NCI-H2081 (cell line): ENCODE measurements at places on chromosomes 7 and 10.

DNA sequence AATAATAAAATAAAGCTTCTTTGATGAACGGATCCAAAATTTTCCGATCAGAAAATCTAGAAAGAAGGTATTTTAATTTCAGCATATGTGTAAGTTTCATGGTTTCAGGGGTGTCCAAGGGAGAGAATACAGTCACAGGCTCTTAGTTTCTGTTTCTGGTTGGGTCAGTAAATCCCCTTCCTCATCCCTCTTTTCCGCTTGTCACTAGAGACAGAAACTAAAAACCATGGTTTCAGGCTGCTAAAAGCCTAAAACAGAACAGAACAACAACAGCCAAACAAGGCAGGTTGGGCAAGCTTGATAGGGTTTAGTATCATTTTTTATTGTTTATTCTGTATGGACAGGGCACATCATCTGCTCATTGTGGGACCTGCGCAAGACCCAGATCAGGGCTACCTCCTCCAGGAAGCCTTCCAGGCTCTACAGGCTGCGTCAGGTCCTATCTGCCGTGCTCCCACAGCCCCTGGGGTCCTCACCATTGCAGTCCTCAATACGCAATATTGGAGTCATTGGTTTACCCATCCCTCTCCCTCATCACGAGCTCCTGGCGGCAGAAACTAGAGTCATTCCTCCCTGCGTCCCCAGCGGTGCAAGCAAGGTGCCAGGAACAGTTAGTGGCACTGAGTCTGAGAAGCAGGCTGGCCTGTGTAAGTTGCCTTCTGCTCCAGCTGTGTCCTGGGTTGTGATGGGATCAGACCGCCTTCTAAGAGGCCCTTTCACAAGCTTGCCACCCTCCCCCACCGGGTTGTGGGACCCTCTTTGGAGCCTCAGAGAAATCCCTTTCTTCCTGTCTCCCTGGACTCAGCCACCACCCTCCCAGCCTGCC lies 70.2 kb upstream of the CUX1 start:
- DNase-seq, result no peak

- no peak for DNase-seq
Measured at GRCh38 chr7:155848691-155849669, 36.7 kb upstream of the SHH start.

DNA sequence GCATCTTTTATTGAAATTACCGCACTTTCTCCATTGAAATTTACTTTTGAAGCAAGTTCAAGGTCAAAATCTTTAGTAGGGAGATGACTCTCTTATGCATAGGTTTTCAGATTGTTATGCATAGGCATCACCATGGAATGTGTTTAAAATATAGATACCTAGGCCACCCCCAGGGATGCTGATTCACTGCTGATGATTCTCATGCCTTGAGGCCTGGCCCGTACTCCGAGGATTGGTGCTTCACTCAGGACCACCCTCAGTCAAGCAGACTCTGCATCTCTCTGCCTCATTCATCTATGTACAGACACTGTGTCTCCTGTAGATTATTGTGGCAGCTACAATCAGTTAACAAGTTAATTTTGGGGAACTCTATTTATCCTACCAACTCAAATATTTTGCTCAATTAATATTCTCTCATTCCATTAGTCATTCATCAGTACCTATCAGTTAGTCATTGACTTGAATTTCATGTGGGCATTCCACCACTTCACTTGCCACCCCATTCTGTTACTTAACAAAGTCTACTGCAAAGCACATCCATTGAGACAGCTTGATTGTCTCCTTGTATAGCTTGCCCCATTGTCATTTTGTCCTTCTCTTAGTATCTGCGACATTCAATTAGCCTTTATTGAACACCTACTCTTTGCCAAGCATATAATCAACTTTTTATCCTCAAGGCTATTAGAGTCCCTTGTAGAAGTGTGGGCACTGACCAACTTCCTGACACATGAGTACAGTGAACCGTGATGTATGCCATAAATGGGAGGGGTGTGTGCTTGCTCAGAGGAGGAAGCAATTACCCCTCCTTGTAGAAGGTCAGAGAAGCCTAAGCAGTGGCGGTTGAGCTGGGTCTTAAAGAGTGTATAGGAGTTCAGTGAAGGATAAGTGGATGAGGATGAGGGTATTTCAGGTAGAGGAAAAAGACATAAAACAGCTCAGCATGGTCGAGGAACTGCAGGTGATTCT lies 255.6 kb upstream of the BMPER start:
- DNase-seq, result no peak

- no peak for DNase-seq
Measured at GRCh38 chr7:44285561-44285960, 39.8 kb downstream of the CAMK2B start.

- no peak for DNase-seq
Measured at GRCh38 chr10:98446151-98446660, 529 bp downstream of the HPS1 start.

DNA sequence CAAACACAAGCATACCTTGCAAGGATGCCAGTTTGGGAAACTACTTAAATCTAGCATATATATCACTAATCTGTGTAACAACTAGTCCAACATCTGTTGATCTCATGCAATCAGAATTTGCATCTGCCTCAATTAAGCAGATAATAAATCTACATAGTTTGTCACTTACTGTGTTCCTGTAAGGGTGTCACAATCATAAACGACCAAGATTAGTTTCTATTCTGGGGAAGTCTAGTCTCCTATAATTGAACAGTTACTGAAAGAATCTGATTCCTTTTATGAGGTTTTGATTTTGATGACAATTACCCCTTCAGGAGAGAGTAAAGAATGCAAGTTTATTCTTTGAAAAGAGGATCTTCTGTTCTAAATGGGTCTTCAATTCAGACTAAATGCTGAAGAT lies 85.5 kb upstream of the LRRN3 start:
- no peak for DNase-seq

DNA sequence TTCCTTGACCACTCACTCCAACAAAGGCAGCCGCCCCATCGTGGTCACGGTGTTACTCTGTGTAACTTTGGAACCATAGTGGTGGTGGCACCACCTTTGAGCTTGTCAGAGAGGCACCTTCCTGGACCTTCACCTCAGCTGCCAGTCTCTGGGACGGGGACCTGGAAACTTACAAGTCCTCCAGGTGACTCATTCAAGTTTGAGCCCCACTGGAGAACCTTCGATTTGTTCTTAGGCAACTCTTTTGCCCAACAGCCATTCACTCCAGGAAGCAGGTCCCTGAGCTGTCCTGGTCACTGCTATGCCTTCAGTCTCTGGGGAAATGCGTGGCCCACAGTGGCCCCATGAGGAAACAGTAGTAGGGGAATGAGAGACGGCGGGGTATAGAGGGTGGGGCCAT lies 17.2 kb downstream of the STX1A start:
- DNase-seq, result no peak

DNA sequence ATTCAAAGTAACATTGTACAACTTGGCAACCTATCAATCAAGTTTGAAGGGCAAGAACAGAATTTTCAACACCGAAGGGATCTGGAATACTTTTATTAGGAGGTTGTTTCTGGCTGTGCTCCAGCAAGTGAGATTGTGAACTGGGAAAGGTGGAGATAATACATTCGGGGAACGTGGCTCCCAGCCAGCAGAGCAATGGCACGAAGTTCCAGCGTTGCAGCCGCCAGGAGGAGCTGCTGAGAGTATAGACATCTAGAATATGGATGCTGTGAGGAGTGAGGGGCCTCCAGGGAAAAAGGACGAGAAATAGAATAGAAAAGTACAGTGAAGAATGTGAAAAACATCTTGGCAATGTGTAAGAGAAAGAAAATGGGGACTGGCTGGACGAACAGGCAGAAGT lies 69.5 kb downstream of the TCERG1L start:
- no peak for DNase-seq

GRCh38 chr10:86451604-86451960 lies 70.0 kb downstream of the WAPL start:
- DNase-seq, result no peak

DNA sequence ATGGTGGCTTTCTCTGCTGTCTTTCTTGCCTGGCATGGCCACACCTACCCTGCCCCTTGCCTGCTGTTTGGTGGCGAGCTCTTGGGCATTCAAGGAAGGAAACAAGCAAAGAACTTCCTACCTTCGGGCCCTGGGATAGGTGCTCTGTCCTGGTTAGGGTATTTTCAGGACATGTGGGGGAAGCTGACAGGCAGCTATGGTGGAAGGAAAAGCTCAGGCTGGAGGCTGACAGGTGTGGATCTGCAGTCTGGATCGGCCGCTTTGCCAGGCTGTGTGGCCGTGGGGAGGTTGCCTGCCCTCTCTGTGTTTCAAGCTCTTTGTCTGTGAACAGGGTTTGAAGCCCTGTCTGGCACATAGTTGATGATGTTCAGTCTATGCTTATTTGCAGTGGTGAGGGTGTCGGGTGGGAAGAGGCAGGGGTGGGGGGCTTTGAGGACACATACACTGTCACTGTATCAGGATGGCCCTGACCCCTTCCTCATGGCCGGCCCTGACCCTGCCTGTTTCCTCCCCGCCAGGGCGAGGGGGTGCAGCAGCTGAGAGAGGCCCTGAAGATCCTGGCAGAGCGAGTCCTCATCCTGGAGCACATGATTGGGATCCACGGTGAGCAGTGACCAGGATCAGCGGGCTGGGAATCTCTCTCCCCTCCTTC lies 73.7 kb downstream of the MYL10 start:
- no peak for DNase-seq

DNA sequence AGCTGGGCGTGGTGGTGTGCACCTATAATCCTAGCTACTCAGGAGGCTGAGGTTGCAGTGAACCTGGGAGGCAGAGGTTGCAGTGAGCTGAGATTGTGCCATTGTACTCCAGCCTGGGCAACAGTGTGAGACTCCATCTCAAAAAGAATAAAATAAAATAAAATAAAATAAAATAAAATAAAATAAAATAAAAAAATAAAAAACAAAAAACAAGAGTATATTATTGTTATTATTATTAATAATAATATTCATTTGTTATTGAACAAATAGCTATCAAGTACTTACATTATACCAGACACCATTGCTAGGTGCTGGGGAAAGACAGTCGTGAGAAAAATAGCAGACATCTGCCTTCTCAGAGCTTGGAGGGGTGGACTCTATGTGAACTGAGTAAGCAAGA lies 24.1 kb downstream of the PAX2 start:
- DNase-seq, result no peak

- DNase-seq, result no peak
Measured at GRCh38 chr7:96738705-96739104, 29.1 kb upstream of the SEM1 start.

DNA sequence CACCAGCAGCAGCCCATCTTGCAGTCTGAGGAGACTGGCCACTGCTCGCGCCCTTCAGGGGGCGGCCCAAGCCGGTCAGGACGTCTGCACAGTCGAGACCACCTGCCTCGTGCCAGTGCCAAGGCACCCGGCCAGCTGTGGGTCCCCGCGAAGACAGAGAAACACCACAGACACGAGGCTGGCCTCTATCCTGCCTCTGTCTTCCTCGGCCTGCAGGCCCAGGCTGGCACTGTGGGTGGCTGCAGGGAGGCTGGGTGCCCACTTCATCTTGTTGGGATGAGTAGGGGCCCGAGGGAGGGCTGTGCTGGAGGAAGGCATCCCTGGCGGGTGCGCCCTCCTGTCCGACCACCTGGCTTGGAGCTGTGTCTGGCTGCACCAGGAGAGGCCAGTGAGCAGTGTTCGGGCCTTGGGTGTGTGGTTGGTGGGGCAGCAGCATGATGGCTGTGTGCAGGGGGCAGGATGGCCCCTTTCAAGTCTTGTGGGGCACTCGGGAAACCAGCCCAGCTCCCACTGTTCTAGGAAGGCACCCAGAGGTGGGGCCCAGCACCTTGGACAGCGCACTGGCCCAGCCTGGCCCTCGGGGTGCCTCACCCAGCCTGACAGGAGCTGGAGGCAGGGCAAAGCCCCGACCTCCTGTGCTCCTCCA lies 7.3 kb downstream of the DPYSL4 start:
- no peak for DNase-seq

DNA sequence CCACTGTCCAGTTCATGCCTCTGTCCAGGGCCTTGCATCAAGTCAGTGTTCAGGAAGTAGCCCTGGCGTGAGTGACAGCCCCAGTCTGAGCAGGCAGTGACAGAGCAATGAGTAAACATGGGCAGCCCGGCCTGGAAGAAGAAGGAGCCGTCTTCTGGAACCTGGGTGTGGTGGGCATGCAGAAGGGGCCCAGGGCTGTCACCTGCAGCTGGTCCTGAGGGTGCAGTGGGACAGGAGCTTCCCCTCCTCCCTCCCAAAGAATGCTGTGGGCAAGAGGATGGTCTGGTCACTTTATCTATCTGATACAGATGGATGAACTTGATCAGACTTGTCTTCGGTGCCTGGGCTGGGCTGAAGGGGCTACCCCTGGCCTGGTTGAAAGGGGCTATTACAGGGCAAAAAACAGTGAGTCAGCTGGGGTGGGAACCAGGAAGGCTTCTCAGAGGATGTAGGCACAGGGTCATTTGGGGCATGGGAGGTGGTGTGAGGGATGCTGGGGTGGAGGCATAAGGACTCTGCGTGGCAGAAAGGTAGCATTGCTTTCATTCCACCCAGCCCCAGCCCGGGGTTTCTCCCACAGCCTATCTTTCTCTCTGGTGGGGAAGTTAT lies 42.7 kb upstream of the PPIF start:
- DNase-seq, result no peak

DNA sequence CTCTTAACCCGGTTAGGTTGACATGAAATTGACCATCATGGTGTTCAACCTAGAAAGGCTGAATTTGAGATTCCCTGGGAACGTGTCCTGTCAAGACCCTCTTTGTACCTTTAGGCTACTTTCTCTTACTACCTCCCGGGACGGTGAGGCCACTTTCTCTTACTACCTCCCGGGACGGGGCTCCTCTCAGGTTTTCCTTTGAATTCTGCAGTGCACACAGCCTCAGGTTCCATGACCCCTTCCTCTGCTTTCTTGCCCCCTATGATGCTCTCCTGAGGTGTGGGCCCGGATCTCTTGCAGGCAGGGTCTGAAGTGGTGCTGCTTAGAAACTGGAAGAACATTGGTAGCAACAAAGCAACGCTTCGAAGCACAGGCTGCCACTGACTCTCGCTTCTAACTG lies 155.3 kb downstream of the CAMK1D start:
- DNase-seq, result no peak

- peak; percentile 69 for DNase-seq
Measured at GRCh38 chr7:121107923-121108498, 119.5 kb downstream of the CPED1 start.

DNA sequence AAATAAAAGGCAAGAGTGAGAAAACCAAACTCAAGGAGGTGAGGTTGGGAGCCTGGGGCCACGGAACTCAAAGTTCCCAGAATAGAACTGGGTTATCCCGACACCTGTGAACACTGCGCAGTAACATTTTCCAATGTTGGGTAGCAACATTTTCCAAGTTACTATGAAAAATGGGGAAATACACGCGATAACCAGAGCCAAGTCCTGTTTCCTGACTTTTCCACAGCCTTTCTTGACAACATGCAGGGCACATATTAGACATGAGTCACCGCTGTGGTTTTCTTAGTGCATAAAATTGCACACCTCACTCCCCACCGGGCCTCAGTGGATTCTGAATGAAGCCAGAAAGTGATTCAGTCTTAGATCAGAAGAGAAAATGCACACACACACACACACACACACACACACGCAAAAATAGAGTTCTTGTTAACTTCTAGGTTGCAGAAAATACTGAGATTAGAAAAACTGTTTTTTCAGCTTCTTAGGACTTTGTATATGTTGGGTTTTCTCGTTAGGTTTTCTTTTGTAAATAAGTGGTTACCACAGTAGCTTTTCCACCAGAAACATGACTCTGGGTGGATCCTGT lies 70.0 kb downstream of the CAMK1D start:
- DNase-seq, result no peak
